Mucosa of descending colon (tissue), 3 donors: ENCODE measurements at places on chromosomes 1 and 21. TPM values are rescaled to one million over a fixed set of nuclear protein-coding genes. Genes with fewer than 3 reads are reported as not detected.

GRCh38 chr1:35120458-35121133, 41.4 kb downstream of the ZMYM1 start:
- no peak for DNase-seq

- DNase-seq, result no peak
Measured at GRCh38 chr1:223776826-223777454, 64.6 kb downstream of the CAPN2 start.

GRCh38 chr1:31587720-31588423, 11.6 kb downstream of the TINAGL1 start:
- DNase-seq, result peak; percentile 83

DNA sequence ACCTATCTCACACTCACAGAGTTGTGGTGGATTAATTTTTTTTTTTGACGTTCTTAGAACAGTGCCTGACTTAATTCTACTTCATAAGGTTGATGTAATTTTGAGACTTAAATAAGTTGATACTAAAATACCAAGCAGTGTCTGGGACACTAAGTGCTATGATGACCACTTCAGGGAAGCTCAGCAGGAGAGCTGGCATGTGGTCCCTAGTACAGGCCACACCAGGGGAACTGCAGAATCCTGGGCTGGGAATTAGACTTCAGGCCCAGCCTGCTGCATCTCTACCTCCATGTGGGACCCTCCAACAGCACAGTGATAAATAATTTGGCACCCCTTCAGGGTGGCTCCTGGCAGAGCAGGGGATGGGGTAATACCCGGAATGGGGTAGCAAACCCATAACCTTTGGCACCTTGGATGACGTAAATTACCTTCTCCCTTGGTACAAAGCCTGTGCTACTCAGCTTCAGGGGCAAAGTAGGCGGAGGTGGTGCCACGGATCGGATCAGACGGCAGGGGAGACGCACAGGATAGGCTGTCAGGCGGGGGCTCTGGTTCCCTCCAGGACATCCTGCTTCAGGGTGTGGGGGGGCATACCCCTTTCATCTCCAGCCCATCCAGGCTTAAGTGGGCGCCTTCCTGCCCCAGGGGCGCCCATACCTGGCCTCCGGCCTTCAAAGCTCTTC, 4.8 kb downstream of the MFSD2A start:
- no peak for DNase-seq

Gene CCDC30
- 3.7 TPM for total RNA-seq
